T-helper 17 cell (primary cell): ENCODE measurements at places on chromosomes 1 and 21. TPM values are rescaled to one million over a fixed set of nuclear protein-coding genes. Genes with fewer than 3 reads are reported as not detected.

The DAB1 gene
- 8.7 TPM for total RNA-seq

The B3GALT6 gene
- total RNA-seq: 8.4 TPM

The CRYAA gene
- total RNA-seq: not detected

The SAMD11 gene
- not detected for total RNA-seq

The LCE3D gene
- not detected for total RNA-seq

The SPRR1B gene
- total RNA-seq: not detected

The SYNC gene
- total RNA-seq: not detected

The RALGPS2 gene
- 6.8 TPM for total RNA-seq

The LCE1A gene
- total RNA-seq: not detected

The PGLYRP3 gene
- total RNA-seq: not detected

The ARTN gene
- total RNA-seq: 0.52 TPM

The MRPS15 gene
- total RNA-seq: 31.4 TPM

The PYGO2 gene
- 34.7 TPM for total RNA-seq

The KCNN3 gene
- 0.12 TPM for total RNA-seq
